ENCODE measurements at places on chromosomes 6 and 20.

DNA sequence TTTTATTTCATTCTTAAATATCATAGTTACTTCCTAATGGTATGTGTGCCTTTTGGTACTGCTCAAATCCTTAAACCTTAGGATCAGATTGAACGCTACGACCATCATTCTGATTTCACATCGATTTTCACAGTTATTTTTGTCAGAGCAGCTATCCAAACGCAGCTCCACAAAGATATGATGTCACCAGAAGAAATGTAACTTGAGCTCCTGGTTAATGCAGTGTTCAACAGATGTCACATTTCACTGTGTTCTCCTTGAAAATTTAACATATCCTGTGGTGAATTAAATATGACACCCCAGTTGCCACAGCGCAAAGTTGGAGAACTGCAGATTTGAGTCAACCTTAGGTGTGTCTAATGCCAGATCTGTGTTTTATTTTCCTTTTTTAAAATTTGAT, 81.4 kb downstream of the CTNNBL1 start:
- no peak for DNase-seq

- peak; percentile 36 for DNase-seq
Observed at GRCh38 chr20:20407891-20408805, 40.2 kb downstream of the INSM1 start.

DNA sequence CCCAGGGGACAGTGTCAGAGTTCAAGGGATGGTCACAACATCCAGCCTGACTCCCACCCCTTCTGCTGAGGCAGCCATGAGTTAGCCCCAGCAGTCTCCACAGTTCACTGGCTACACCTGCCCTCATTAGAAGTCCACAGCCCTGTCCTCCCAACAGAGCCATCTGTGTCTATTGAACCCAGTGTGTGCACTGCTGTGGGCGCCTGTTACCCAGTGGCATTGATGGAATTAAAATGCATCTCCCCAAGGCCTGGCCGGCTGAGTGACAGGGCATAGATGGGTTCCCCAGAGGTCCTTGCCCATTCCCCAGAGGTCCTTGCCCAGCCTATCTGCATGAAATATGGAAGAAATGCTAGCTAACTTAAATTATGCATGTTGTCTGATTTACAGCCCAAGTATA, 73.3 kb downstream of the PCSK2 start:
- DNase-seq: no peak

GRCh38 chr6:124991764-124992295, 29.6 kb downstream of the RNF217 start:
- DNase-seq: no peak

DNA sequence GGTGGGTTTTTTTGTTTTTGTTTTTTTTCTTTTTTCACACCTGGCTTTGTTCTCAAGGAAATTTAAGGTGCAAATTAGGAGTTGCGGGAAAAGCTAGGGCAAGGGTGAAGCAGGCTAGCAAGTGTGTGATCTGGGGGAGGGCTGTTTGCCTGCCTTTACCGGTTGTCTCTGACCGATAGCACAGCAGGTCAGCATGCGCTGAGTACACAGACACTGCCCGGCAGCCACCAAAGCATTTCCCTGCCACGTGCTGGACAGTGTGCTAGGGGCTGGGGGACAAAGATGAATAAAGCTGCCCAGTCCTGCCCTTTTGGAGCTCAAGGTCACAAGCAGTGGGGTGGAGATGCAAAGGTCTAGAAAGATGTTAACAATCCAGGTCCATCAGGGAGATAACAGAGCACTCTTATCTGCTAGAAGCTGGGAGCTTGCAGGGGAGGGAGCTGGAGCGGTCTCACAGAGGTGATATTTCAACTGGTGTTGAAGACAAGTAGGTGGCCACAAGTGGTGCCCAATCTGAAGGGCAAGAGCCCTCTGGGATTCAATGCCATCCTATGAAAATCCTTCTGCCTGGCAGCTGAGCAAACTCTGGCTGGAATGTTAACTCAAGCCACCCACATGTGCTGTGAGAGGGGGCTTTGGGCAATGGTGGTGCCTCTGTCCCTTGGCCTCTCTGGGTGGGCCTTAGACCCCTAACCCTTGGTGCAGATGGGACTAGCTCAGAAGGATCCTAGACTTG, 24.5 kb downstream of the TTBK1 start:
- peak; percentile 84 for DNase-seq

- no peak for DNase-seq
Observed at GRCh38 chr20:51512645-51513044, 29.9 kb downstream of the NFATC2 start.

- no peak for DNase-seq
Observed at GRCh38 chr20:57884956-57885355, 175.1 kb upstream of the PMEPA1 start.

- DNase-seq: peak; percentile 26
Observed at GRCh38 chr6:8888468-8888867, 453.1 kb upstream of the SLC35B3 start.

DNA sequence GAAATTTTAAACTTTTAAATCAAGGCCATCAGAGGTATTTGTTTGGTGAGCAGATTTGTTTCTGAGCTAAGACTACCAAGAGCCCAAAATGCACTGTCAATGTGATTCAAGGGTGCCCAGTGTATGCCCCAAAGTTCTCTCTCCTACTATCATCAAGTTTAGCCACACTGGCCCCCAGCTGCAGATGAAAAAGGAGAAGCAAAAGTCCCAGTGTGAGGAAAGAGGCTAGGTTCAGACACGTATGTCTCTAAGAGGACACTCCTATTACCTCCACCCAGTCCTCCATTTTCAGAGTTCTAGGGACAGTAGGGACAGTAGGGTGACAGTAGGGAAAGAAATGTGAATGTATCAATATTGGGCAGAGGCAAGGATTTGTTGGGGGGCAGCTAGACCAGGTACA, 230.8 kb downstream of the CD83 start:
- no peak for DNase-seq

- DNase-seq: no peak
Observed at GRCh38 chr6:100388868-100389519, 75.7 kb downstream of the SIM1 start.

- no peak for DNase-seq
Observed at GRCh38 chr6:34663371-34663770, 33.2 kb downstream of the ILRUN start.

DNA sequence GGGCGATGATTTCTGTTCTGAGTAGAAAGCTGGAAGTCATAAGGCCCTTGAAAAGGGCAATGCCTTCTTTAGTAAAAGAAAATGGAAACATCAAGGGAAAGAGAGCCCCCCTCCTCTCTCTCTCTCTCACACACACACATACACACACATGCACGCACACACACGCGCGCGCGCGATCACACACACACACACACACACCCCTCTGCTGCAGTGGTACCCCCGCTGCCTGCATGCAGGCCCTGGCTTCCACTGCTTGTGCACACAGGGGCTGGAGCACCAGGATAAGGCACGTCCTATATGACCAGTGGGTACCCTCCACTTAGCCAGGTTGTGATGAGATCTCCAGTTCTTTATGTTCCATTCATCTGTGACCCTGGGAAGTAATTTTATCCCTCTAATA, 300.9 kb downstream of the SLC35F1 start:
- DNase-seq: no peak

DNA sequence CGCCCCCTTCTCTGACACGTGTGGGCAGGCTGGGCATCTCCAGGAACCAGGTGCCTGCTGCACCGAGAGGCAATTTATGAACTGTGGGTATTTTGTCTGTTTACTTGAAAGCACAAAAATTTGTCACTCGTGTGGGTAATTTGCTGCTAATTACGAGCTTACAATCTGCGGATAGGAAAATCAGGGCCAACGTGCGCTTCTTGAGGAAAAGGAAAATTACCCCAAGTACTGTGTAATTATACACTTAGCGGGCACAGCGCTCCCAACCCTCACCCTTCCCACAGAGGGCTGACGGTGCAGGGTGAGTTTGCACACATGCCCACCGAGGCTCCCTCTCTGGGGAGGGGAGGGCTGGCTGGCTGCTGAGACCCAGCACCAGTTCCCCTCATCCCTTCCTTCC, 25.3 kb upstream of the MDGA1 start:
- no peak for DNase-seq

GRCh38 chr6:6006428-6007365, at the start of gene NRN1:
NRN1 (minus strand) TSS chr6:6006925; CDS start chr6:6006749, 176 bp downstream.
- DNase-seq: no peak

DNA sequence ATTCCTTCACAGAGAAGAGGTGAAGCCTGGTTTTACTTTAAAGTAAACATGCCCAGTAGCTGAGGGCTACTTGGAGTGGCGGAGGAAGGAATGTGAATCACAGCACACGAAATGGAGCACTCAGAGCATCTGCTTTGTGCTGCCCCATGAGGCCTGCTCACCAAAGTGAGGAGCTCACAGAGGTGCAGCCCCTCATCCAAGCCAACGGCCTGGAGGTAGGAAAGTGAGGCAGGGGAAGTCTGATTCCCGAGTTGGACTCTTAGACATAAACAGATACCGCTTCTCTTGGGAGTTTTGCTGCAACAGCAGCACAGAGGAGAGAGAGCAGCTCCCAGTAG, 3.6 kb downstream of the YTHDF1 start:
- no peak for DNase-seq

GRCh38 chr20:20136313-20136712, 84.0 kb downstream of the CFAP61 start:
- no peak for DNase-seq

DNA sequence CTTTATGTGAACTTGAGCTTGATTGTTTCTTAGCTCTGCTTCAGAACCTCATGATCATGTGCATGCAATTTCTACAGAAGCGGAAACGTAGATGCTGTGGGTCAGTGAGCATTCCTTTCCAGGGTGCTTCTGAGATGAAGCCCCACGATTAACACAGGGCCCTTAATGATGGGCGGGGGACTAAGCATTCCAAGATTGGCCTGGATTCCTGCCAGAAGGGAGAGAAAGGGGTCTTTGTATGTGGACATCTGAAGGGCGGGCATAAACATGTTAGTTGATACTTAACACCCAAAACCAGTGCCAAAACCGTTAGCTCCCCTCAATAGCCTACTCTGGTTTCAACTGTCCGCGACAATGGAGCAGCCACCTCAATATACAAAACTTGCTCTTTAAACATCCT, 46.9 kb upstream of the POU3F2 start:
- DNase-seq: no peak

GRCh38 chr6:28343898-28344677, 5.7 kb upstream of the ZKSCAN3 start:
- DNase-seq: no peak

- no peak for DNase-seq
Observed at GRCh38 chr20:59735917-59736316, 131.6 kb downstream of the PHACTR3 start.

- DNase-seq: peak; percentile 43
Observed at GRCh38 chr6:51934098-51934497, 153.3 kb downstream of the PKHD1 start.

- no peak for DNase-seq
Observed at GRCh38 chr6:166437661-166438060, 54.9 kb upstream of the MPC1 start.

- no peak for DNase-seq
Observed at GRCh38 chr6:140040396-140040795, 665.9 kb upstream of the CITED2 start.

DNA sequence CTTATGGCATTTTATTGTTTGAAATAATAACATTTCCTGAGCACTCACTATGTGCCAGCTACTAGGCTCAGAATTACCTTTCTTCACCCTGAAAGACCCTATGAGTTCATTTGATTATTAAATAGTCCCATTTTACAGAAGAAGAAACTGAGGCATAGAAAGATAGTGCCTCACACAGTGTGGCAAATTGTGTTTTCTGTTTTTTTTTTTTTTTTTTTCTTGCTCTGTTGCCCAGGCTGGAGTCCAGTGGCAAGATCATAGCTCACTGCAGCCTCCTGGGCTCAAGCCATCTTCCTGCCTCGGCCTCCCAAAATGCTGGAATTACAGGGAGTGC, 59.7 kb upstream of the PTPN1 start:
- DNase-seq: no peak
